ENCODE measurements at places on chromosomes 4 and X. TPM values are rescaled to one million over a fixed set of nuclear protein-coding genes. Genes with fewer than 3 reads are reported as not detected.

TMPRSS11B gene
- total RNA-seq, result not detected

PRR32 gene
- total RNA-seq, result 4.8 TPM

DNA sequence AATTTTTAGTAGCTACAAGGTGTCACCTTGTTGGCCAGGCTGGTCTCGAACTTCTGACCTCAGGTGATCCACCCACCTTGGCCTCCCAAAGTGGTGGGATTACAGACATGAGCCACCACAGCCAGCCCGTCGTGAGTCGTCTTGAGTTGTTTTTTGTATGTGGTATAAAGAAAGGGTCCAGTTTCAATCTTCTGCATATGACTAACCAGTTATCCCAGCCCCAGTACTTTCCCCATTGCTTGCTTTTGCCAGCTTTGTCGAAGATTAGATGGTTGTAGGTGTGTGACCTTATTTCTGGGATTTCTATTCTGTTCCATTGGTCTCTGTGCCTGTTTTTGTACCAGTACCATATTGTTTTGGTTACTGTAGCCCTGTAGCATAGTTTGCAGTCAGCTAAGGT is 105.9 kb downstream of the OR13H1 start:
- H3K4me3 ChIP-seq, result no peak overlapping the region
- no peak for DNase-seq

DNA sequence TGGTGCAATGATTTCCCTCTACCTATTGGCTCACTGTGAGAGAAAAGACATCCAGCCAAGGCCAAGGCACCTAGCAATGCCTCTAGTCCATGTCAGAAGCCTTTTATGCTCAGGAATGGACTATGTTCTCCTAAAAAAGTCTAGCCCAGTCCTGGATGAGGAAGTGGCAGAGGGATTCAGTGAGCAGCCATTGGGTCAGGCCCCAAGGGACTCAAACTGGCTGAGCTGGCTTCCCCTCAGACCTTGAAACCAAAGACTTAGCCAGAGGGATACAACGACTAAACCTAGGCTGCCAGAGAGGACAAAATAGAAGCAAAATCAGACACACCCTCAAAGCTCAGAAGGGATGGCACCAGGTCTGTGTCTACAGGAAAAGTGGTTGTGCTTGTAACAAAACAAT is 49.1 kb downstream of the ARHGEF9 start:
- DNase-seq, result no peak
- no peaks in the 10 kb centered on the region for H3K4me1 ChIP-seq
- H3K4me3 ChIP-seq, result no peak overlapping the region
- no peaks in the 10 kb centered on the region for H3K27me3 ChIP-seq
- H3K36me3 ChIP-seq, result no peaks in the 10 kb centered on the region

DNA sequence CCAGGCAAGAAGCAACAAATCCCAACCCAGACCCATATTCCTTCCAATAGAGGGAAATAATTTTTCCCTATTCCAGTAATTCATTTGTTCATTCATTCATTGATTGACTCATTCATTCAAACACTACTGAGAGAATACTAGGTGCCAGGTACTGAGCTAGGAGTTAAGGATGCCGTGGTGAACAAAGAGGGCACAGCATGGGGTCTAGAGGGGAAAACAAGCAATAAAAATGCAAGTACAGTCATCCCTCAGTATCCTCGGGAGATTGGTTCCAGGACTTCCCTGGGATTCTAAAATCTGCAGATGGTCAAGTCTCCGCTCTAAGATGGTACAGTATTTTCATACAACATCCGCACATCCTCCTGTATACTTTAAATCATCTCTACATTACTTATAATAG is 18.7 kb downstream of the RASGEF1B start:
- peaks cover 37% of the 10 kb centered on the region for H3K36me3 ChIP-seq
- no peak overlapping the region for H3K4me3 ChIP-seq
- no peak overlapping the region for H3K27ac ChIP-seq
- H3K4me1 ChIP-seq, result no peaks in the 10 kb centered on the region

GRCh38 chr4:69787879-69788278 is 27.5 kb upstream of the SULT1B1 start:
- H3K36me3 ChIP-seq, result no peaks in the 10 kb centered on the region
- H3K27me3 ChIP-seq, result no peaks in the 10 kb centered on the region
- H3K4me3 ChIP-seq, result no peak overlapping the region
- H3K4me1 ChIP-seq, result no peaks in the 10 kb centered on the region
- H3K27ac ChIP-seq, result no peak overlapping the region

GRCh38 chr4:24763631-24764297 is 31.6 kb upstream of the SOD3 start:
- H3K4me3 ChIP-seq, result no peak overlapping the region
- H3K27ac ChIP-seq, result no peak overlapping the region
- no peaks in the 10 kb centered on the region for H3K27me3 ChIP-seq
- no peak for DNase-seq
- H3K4me1 ChIP-seq, result no peaks in the 10 kb centered on the region

GRCh38 chrX:27838185-27838584 is 30.4 kb downstream of the MAGEB10 start:
- DNase-seq, result no peak
- H3K27ac ChIP-seq, result no peak overlapping the region
- no peaks in the 10 kb centered on the region for H3K27me3 ChIP-seq
- H3K4me1 ChIP-seq, result no peaks in the 10 kb centered on the region

- no peaks in the 10 kb centered on the region for H3K4me1 ChIP-seq
- H3K36me3 ChIP-seq, result no peaks in the 10 kb centered on the region
- no peaks in the 10 kb centered on the region for H3K27me3 ChIP-seq
- no peak for DNase-seq
- H3K27ac ChIP-seq, result no peak overlapping the region
Observed at GRCh38 chrX:101668143-101668542, 8.5 kb upstream of the ARMCX2 start.

DNA sequence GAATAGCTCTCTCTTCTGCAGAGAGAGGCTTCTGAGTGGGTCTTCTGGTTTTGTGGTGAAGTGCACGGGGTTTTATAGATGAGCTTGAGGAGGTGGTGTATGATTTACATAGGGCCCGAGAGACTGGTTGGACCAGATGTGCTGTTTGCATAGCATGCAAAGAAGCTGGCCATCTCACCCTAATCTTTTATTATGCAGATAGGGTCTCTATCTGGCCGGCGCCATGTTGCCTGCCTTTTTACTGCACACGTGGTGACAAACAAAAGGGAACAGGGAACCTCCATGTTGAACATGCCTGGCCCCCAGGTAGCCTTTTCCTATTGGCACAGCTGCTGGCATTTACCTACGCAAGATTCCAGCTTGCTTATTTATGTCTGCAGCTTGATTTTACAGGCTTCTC is 473.3 kb upstream of the FAM47C start:
- no peaks in the 10 kb centered on the region for H3K4me1 ChIP-seq
- no peaks in the 10 kb centered on the region for H3K36me3 ChIP-seq
- H3K27ac ChIP-seq, result no peak overlapping the region

DNA sequence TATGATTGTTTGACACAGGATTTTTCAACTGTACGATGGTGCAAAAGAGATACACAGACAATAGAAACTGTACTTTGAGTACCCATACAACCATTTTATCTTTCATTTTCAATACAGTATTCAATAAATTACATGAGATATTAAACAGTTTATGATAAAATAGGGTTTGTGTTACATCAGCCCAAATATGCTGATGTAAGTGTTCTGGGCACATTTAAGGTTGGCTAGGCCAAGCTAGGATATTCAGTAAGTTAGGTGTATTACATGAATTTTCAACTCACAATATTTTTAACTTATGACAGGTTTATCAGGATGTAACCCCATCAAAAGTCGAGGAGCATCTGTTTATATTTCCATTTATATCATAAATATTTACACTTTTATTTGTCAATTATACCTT is 42.9 kb upstream of the PLS3 start:
- H3K27me3 ChIP-seq, result no peaks in the 10 kb centered on the region
- no peak for DNase-seq
- H3K27ac ChIP-seq, result no peak overlapping the region
- no peak overlapping the region for H3K4me3 ChIP-seq

DNA sequence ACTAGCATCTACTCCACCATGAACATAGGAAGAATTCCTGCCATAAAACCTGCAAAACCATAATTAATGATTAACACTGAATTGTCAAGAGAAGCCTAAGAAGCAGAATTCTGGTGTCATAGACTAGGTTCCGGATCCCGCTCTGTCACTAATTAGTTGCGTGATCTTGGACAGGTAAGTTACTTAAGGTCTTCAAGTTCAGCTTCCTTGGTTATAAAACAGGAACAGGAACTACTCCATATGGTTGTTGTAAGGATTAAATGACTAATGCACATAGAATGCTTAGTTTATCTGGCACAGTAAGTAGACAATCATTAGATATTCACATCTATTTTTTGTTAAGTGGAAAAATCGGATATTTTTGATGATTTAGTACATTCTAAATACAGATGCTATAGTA is 14.3 kb downstream of the G3BP2 start:
- H3K4me1 ChIP-seq, result no peaks in the 10 kb centered on the region
- H3K27ac ChIP-seq, result no peak overlapping the region
- no peaks in the 10 kb centered on the region for H3K27me3 ChIP-seq
- no peak for DNase-seq
- H3K36me3 ChIP-seq, result peaks cover 48% of the 10 kb centered on the region

DNA sequence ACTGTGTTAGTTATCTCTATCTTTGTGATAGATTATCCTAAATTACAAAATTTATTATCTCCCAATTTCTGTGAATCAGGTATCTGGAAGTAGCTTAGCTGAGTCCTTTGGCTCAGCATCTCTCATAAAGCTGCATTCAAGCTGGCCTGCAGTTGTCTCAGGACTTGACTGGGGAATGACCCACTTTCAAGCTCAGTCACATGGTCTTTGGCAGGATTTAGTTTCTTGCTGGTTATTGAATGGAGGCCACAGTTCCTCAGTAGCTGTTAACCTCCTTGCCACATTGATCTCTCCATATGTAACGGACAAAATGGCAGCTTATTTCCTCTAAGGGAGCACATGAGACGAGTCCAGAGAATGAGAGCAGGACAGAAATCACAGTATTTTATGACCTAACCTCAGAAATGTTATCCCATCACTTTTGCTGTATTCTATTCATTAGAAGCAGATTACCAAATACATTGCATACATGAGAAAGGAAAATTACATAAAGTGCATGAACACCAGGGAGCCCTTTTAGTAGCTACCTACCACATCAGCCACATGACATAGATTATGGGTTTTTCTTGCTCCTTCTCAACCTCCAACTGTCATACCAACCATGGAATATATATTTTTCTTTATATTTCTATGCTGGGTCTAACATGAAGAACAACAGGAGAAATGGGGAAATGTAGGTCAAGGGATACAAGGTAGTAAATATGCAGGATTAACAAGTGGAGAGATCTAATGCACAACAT is 730.1 kb downstream of the CCSER1 start:
- H3K4me3 ChIP-seq, result no peak overlapping the region
- no peak for DNase-seq
- H3K4me1 ChIP-seq, result no peaks in the 10 kb centered on the region
- no peaks in the 10 kb centered on the region for H3K27me3 ChIP-seq

- H3K4me1 ChIP-seq, result no peaks in the 10 kb centered on the region
- no peaks in the 10 kb centered on the region for H3K27me3 ChIP-seq
- no peak overlapping the region for H3K27ac ChIP-seq
- no peak overlapping the region for H3K4me3 ChIP-seq
- DNase-seq, result no peak
- no peaks in the 10 kb centered on the region for H3K36me3 ChIP-seq
Observed at GRCh38 chr4:186932631-186933187, 209.1 kb upstream of the FAT1 start.

GRCh38 chr4:58166490-58166889 is 1056.3 kb upstream of the IGFBP7 start:
- no peak for DNase-seq
- no peaks in the 10 kb centered on the region for H3K4me1 ChIP-seq
- no peak overlapping the region for H3K4me3 ChIP-seq
- H3K27me3 ChIP-seq, result no peaks in the 10 kb centered on the region
